ENCODE measurements at places on chromosomes 1 and 21.
A peak's percentile ranks its signal among the peaks of the same experiment; 100 is the strongest.

GRCh38 chr1:216095400-216095799 lies 327.8 kb downstream of the USH2A start:
- DNase-seq = no peak

DNA sequence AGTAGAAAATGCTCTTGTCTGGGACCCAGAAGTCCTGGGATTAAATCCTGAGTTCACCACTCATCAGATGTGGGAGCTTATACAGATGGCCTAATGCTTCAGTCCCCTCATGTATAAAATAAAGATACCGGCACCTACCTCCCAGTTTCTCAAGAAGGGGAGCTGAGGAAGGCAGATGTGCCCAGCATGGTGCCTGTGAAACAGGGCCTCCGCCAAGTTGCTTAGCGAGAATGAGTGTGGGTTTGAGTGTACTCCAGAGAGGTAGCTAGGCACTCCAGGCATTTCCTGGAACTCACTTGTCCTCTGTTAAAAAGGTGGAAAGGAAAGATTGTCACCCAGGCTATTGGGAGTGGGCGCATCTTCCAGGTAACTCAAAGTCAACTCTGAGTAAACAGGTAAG lies 37.8 kb downstream of the IER5 start:
- no peak for DNase-seq

DNA sequence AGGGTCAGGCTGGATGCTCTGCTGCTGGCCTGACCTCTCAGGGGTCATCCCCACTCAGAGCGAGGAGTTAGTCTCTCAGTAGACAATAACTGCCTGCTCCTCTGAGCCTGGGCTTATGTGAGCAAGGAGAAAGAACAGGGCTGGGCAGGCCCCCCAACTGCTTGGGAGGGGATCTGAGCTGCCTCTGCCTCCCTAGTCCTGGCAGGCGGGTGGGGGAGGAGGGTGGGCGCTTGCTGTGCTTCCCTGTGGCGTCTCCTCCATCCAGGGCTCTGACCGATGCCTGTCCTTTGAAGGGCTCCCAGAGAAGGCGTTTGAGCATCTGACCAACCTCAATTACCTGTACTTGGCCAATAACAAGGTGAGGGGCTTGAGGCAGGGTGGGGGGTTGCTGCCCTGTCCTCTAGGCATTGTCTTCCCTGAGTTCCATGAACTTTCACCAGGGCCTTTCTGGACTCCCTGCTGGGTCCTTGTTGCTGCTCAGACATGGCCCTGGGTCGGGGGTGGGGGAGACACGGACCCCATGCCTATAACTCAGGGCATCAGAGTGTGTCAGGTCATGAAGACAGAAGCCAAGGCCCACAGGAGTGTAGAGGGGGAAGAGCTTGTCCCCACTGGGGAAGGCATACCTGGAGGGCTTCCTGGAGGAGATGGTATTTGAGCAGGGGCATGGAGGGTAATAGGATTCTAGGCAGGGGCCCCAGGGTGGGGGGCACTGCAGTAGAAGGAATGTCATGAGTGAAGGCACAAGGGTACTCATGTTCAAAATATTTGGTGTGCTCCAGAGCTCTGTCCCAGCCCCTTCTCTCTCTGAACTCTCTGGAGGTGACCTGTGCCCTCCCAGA lies 12.5 kb downstream of the PODN start:
- DNase-seq = no peak

DNA sequence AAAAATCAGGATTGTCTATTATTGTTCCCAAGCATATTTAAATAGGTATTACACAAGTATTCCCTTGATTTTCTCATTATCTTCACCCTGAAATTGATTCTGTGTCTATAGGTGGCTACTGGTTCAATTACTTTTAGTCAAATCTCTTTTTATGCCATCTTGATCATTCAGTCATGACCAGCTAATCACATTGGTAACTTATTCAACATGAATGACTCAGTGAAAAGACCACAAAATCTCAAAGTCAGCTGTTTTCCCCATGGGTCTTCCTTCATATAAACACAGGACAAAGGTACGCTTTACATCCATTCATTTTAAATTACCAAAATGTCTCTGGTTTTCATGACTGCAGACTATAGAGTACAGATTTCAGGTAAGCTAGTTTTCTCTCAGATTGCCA lies 23.7 kb upstream of the NRIP1 start:
- no peak for DNase-seq

GRCh38 chr21:27776925-27777553 lies 810.2 kb upstream of the ADAMTS5 start:
- DNase-seq = peak; percentile 33

DNA sequence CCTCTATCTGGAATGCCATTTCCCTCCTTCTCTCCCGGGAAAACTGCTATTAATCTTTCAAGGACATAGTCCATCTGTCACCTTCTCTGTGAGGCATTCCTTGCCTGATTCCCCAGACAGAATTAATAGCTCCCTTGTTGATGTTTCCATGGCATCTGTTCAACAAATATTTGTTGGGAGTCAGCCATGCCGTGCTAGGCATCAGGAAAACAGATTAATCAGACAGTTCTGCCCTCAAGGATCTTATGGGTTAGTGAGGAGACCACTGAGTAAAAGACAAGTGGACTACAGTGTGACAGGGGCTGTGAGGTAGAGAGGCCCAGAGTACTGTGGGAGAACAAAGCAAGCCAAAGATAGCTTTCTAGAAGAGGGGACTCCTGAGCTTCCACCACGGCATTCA lies 11.4 kb upstream of the MAGOH start:
- DNase-seq = no peak
